ENCODE measurements at places on chromosomes 3 and 15.

- DNase-seq: no peak
These were observed 470.4 kb downstream of the ROBO1 start for GRCh38 chr3:79297245-79297960.

GRCh38 chr3:43748179-43748578, 57.4 kb downstream of the ABHD5 start:
- DNase-seq: no peak

GRCh38 chr3:107620534-107620933, 97.8 kb downstream of the BBX start:
- DNase-seq: no peak

- no peak for DNase-seq
These were observed 247.8 kb upstream of the ALCAM start for GRCh38 chr3:105118905-105119304.

GRCh38 chr15:70768257-70768883, 5.0 kb upstream of the UACA start:
- DNase-seq: no peak

DNA sequence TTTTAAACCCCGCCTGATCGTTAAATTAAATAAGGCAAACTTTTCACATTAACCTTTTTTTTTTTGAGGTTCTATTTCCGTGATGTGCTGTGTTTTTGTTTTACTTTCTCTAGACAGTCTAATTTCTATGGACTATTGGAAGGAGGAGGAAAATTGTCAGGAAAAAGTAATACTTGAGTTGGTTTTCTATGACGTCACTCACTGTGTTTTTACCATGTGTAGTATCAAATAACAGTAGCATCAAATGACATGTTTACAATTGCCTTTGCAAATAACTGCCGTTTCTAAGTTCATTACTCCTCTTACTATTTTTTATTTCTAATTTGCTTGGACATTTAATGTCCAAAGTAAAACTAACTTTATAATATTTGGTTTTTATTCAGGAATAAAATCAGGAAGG, 32.3 kb downstream of the MYO1E start:
- DNase-seq: no peak

DNA sequence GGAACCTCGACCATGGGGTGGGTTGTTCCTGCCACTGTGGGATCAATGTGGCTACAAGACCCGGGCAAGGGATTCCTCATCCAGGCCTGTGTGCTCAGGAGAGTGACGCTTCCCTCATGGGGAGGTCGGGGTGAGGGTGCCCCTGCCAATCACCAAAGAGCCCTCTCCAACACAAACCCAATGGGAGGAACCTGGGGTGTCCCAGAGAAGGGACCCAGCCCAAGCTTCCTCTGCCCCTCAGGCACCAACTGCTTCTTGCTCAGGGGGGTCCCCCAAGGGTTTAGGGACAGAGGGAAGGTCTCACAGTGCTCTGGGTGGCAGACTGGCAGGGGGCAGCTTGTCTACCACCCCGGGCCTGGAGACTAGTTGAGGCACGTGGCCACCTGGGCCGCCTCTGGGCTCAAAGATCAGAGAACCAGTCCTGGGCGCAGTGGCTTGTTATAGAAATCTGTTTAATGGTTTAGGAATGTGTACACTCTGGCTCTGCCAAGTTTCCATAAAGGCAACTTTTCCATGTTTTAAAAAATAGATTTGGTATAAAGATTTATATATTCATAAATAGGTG, 26.6 kb downstream of the GP9 start:
- no peak for DNase-seq

DNA sequence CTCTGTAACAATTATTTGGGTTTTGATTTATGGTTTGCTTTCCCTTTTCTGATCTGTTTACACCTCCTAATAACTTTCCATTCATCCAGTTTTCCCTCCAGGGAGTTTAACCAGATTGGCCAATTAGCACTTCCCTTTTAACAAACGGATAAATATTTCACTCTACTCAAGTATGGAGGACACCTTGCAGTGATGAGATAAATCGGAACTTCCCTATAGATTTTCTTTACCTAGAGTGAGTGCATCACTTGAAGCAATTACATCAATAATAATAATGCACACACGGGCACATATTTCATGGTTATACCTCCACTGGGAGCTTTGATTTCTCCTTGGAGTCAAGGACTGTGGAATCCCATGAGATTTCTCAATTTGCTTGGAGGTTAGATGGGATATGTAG, 239.1 kb upstream of the CFAP20DC start:
- DNase-seq: no peak

DNA sequence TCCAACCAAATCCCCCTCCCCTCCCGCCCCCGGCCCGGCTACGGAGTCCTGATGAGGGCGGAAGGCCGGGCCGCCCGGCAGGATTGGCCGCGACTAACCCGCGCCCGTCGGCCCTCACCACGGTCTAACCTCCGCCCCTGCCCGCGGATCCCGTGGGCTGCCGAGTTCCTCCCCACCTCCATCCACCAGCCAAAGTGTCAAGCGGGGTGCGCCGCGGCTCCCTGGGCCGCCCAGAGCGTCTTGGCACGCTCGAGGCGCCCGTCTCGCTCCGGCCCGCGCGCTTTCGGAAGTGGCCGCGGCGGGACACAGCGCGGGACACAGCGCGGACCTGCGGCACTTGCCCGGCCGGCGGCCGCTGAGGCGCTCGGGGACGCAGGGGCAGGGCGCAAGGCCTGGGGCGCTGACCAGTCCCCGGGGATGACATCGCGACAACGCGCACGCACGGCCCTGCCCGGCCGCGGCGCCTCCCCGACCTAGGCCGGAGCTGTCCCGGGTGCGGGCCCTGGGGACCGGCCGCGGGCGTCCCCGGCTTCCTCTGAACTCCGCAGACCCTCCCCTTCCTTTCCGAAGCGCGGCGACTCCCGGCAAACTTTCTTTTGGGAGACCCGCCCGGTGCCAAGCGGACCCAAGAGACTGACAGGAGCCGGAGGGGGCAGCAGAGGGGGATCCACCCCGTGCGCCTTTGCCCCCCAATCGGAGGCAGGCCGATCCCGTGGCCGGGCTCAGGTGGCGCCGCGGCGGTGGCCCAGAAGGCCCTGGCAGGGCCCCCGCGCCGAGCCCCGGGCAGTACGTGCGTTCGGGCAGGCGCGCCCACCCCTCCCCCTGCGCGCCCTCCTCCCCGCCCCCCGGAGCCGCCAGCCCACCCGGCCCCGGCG, 112.8 kb upstream of the ICE2 start:
- no peak for DNase-seq

GRCh38 chr3:125622381-125622791, 27.1 kb upstream of the OSBPL11 start:
- DNase-seq: no peak

DNA sequence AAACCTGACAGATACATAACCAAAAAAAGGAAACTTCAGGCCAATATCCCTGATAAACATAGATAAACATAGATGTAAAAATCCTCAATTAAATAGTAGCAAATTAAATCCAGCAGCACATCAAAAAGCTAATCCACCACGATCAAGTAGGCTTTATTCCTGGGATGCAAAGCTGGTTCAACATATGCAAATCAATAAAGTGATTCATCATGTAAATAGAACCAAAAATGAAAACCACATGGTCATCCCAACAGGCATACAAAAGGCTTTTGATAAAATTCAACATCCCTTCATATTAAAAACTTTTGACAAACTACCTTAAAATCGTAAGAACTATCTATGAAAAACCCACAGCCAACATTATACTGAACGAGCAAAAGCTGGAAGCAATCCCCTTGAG, 882.2 kb downstream of the NTRK3 start:
- no peak for DNase-seq

DNA sequence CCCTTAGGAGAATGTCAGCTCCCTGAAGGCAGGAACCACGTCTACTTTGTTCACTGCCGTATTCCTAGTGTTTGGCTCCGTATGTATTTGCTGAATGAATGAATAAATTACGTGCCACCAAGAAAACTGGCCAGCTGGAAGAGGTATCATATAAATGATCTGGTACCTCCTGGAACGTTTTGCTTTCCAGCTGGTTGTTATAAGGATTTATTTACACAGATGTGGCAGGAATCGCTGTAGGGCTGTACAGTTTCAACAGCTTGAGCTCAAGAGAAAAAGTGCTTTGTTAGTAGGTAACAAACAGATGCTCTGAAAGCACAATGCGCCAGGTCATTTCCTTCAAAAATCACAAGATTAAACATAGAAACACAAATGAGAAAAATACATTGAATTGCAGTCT, 108.8 kb upstream of the ATP2B2 start:
- DNase-seq: no peak

DNA sequence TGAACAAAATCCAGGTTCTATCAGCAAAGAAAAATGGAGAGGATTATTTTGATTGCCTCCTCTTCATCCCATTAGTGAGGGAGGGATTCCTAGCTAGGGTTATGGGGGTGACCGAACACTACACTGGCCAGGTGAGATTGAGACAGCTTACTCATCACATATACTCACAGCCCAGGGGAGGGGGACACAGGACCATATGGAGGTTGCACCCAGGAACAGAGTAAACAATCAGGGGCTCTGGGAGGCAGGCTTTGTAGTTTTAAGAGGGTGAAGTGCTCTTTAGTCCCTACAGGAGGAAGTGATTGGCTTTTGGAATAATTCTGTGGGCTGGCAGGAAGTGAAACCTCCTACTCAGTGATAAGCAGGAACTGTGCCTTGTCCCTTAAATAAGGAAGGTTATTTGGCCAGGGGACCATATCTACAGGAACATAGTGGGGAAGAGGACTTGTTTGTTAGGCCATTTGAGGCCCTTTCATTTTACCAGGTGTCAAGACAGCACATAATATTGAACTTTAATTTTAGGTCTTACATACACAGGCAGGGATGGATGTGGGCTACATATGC, 17.5 kb upstream of the KCTD6 start:
- DNase-seq: no peak

- DNase-seq: no peak
These were observed 170.7 kb downstream of the NAALADL2 start for GRCh38 chr3:175029828-175030227.

DNA sequence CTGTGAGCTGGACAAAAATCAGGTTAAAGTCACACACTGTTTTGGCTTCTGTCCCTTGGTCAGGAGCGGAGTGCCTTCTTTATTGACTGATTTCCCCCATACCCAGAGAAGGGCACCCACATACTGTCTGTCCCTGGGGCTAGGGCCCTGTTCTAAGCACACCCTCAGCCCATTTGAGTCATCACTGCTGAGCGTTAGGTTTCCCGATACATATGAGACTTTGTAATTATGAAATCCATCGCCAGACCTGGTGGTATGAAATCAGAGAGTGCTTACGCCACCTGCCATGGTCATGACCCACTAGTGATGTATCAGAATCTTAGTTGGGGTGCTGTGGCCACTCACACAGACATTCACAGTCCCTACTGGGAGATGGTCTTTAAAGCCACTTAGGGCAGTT, 96.8 kb downstream of the CHDH start:
- DNase-seq: no peak

Data from activated CD4-positive, alpha-beta T cell treated with anti-CD3 and anti-CD28 coated beads, Interleukin-2, amount 50 U/mL, for 24 hours (primary cell).